ENCODE measurements at places on chromosomes 2 and 18.

GRCh38 chr18:39561126-39561525 lies 1995.5 kb upstream of the CELF4 start:
- no peak for DNase-seq

GRCh38 chr18:79510046-79510685 lies 114.4 kb downstream of the NFATC1 start:
- no peak for DNase-seq

DNA sequence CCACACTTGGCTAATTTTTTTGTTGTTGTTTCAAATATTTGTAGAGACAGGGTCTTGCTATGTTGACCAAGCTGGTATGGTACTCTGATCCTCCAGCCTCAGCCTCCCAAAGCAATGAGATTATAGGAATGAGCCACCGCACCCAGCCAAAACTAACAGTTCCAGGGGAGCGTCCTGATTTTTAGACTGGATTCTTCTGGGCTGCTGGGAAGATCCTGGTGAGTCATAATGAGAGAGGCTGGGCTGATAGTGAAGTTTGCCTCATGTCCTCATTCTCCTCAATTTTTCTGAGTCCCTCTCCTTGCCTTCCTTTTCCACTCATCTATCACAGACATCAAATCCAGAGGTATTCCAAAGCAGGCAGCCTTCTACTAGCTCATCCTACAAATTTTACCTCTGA lies 81.3 kb downstream of the VSNL1 start:
- no peak for DNase-seq

GRCh38 chr2:77999376-77999775 lies 477.2 kb upstream of the LRRTM4 start:
- DNase-seq: no peak

- no peak for DNase-seq
These were observed 166.8 kb upstream of the ID2 start for GRCh38 chr2:8514796-8515758.
